ENCODE measurements at places on chromosomes 1 and 21.

DNA sequence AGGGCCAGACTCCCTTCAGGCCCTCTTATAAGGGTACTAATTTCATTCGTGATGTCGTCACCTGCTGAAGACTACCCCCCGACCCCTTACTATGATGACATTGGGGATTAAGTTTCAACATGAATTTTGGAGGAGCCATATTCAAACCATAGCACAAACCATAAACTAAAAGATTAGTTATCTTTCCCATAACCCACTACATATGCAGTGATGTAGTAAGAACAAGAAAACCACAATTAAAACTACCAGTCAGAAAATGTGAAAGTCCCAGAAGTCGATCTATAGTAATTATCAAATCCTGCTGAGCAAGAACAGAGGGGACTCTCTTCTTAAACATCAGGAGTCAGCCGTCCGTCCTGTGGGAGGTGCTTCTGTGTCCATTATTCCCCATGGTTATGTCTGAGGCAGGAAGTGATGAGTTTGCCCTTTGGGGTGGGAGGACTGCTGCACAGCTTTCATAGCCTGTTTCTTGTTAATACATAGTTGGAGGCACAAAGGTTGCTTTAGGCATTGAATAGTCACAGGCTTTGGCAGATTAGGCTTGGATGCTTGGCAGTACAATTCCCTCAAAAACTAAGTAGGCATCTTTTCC is 35.9 kb upstream of the PTGFRN start:
- DNase-seq, result no peak

- DNase-seq, result no peak
These were observed 6.7 kb downstream of the PTTG1IP start for GRCh38 chr21:44866780-44867179.

DNA sequence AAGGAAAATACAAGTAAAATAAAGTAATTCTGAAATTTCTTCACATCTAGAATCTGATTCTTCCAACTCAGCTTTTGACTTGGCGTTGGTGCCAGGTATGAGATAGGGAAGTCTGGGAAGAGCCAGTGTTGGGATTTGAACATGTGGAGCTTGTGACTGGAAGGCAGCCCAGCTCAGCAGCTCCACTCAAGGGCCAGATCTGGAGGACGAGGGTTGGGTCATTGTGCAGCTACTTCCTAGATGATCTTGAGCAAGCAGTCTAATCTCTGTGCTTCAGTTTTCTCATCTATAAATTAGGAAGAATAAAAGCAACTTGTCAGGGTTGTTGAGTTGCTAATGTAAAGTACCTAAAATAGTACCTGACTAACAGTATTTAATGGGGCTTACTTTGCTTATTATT is 5.0 kb downstream of the ADARB1 start:
- DNase-seq, result no peak

GRCh38 chr1:6179564-6180175 is 451 bp downstream of the CHD5 start:
- DNase-seq, result peak; percentile 84

GRCh38 chr1:182299728-182300616 is 91.6 kb downstream of the GLUL start:
- no peak for DNase-seq

DNA sequence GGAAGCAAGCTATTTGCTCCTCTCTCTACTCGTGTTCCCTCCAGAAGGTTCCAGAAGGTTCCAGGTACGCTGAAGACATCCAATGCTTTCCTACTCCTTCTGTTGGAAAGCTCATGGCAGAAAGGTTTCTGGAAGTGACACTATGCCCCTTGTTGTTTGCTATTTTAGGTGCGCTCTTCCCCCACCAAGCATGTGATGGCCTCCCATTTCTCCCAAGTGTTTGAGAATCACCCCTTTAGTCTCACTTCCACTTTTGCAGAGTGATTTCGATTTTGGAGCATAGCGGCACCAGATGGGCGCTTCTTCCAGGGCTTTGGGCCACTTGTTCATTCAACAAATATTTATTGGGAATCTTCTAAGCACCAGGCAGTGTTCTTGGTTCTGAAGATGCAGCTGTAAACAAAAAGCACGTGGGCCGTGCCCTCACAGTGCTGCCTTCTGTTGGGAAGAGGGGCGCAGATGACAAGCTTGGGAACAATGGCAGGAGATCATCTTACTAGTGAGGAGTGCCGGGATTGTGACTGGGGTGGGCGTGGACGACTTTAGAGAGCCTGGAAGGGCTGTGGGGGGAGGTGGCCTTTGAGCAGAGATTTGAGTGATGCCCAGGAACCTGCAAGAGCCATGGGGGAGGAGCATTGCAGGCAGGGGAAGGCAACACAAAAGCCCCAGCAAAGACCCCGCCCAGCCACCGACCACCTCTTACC is 43.0 kb upstream of the TARDBP start:
- no peak for DNase-seq

DNA sequence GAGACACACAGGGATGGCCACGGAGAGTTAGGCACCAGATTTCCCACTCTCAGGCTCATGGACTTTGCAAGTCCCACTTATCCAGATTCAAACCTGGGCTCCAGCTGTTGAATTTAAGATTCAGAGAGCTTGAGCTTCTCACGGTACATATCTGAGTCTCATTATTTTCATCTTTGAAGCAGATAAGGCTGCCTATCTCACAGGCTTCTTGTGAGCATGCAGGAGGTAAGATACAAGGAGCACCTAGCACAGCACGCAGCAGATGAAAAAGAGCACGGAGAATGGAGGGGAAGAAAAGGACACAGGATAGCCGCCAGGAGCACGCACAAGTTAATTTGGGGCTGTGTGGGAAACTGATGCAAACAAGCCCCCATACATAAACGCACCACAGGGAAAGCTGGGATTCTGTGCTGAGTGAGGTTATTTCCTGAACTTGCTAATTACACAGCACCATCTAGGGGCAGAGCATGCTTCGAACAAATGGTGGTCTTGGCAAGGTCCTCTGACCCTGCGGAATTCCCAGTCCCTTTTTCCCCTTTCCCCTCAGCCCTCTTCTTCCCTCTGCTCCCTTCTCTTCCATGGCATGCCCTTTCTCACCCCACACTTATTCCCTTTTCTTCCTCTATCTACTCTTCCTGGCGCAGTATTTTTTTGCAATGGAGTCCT is 134.7 kb upstream of the VANGL1 start:
- no peak for DNase-seq

GRCh38 chr1:204336421-204337035 is 23.2 kb downstream of the PLEKHA6 start:
- no peak for DNase-seq

GRCh38 chr1:30515755-30516484 is 207.5 kb downstream of the MATN1 start:
- no peak for DNase-seq

DNA sequence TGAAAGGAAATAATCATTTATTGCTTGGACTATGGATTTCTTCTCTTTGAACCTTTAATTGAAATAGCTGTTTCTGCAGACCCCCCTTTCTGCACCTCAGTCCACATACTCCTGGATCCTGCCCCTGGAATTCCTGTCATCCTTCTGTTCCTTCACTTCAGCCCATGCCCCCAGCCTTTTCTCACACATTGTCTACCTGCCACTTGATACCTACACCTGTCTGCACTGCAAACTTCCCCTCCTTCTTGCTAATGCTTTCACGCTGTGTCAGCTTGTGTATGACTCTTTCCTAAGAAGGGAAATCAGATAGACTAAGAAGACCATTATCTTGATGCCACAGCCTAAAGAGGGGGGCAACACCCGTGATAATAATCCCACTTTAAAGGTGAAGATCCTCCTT is 80.3 kb upstream of the EXO1 start:
- DNase-seq, result no peak

- DNase-seq, result no peak
These were observed 128.5 kb downstream of the DNM3 start for GRCh38 chr1:171969813-171970212.

- no peak for DNase-seq
These were observed 1.1 kb downstream of the C2CD2 start for GRCh38 chr21:41952568-41953248.

- no peak for DNase-seq
These were observed 182.3 kb downstream of the BARHL2 start for GRCh38 chr1:90534663-90535295.

GRCh38 chr1:39082010-39082799 is 56.1 kb downstream of the NDUFS5 start:
- peak; percentile 86 for DNase-seq

GRCh38 chr1:204941421-204942338 is 71.0 kb downstream of the NFASC start:
- DNase-seq, result peak; percentile 74

GRCh38 chr1:48777219-48777895 is 666 bp upstream of the BEND5 start:
- DNase-seq, result peak; percentile 80

GRCh38 chr1:64912191-64912590 is 54.2 kb downstream of the JAK1 start:
- no peak for DNase-seq

GRCh38 chr1:227732586-227733308 is 2.4 kb downstream of the JMJD4 start:
- no peak for DNase-seq

DNA sequence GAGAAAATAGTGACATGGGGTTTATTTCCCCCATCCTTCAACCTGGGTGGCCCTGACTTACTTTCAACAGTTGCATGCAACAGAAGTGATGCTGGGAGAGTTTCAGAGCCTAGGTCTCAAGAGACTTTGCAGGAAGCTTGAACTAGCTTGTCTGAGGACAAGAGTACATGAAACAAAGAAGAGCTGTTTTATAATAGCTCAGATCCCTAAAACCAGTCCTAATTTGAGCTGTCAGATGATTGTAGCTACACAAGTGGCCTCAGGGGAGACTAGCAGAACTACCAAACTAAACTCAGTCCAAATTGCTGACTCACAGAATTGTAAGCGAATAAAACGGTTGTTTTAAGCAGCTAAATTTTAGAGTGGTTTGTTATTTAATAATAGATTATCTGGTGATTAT is 17.1 kb downstream of the RC3H1 start:
- no peak for DNase-seq

DNA sequence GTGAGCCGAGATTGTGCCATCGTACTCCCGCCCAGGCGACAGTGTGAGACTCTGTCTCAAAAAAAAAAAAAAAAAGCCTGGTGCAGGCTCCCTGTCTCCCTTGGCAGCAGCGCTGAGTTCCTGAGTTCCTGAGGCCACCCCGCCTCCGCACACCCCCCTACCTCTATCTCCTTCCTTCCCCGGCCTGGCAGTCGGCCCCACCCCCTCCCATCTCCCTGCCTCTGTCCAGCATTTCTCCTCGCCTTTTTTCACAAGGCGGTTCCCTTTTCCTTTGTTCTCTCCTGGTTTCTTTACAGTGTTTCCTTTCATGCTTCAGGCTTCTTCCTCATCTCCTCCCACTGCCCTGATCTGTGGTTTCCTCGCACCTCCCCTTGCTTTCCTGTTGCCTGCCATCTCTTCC is 2.7 kb downstream of the RORC start:
- DNase-seq, result no peak

- DNase-seq, result peak; percentile 89
These were observed 2.0 kb downstream of the LORICRIN start for GRCh38 chr1:153261281-153262069.

- DNase-seq, result no peak
These were observed 105.7 kb downstream of the SYF2 start for GRCh38 chr1:25126562-25126961.

DNA sequence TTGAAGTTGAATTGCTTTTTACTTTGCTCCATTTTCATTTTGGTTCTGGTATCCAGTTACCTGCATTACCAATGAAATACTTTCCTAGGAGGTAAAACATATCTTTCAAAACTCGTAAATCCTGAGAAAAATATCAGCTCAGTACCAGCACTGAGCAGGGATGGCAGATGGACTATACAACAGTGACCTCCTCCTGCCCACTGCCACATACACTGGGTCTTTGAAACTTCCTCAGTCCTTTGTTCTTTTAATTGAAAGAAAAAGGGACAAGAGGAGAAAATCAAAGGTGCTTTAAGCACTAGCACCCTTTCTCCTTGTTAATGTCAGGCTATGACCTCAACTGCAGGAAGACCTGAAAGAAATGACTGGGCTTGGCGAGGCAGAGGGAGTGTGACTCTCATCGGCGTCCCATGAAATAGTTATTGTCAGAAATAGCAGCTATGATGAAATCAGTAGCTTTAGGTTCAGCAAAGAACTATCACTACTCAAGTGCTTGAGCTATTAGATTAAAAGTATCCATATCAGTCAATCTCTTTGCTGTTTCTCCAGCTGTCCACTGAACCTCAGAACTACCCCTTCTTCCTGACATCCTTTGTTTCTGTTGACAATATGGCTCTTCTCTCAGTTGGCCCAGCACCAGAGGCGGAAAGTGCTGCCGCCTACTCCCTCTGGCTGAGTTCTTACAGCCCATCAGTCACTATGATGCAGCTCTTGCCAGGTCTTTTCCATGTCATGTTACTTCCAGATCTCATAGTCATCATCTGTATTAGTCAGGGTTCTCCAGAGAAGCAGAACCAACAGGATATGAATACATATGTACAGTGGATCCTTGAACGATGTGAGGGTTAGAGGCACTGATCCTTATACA is 207.0 kb upstream of the MAP1LC3C start:
- no peak for DNase-seq

GRCh38 chr1:176765608-176766007 is 302.6 kb downstream of the PAPPA2 start:
- no peak for DNase-seq

- no peak for DNase-seq
These were observed 75.4 kb downstream of the CACHD1 start for GRCh38 chr1:64545118-64545843.

DNA sequence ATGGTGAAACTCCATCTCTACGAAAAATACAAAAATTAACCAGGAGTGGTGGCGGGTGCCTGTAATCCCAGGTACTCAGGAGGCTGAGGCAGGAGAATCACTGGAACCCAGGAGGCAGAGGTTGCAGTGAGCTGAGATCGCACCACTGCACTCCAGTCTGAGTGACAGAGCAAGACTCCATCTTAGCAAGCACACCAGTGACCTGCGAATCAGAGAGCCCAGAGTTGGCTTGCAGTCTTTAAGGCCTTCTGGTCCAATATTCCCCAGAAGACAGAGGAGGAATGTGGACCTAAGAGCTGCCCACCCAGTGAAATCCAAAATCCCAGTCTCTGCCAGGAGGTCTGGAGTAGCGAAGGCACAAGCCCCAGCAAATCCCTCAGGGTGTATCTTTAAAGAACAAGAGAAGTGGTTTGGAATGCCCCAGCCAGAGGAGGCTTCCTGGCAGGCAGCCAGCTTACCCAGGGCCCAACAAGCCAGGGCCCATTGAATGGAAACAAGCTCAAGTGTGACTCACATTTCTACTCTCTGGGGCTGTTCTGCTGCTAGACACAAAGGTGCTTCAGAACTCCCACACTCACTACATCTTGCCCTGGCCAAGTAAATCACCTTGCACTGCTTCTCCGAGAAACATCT is 23.9 kb downstream of the GPR161 start:
- DNase-seq, result no peak
